GM12865 (cell line): ENCODE measurements at places on chromosomes 4 and X.

GRCh38 chrX:43644124-43644701 lies 11.9 kb upstream of the MAOA start:
- DNase-seq: no peak

DNA sequence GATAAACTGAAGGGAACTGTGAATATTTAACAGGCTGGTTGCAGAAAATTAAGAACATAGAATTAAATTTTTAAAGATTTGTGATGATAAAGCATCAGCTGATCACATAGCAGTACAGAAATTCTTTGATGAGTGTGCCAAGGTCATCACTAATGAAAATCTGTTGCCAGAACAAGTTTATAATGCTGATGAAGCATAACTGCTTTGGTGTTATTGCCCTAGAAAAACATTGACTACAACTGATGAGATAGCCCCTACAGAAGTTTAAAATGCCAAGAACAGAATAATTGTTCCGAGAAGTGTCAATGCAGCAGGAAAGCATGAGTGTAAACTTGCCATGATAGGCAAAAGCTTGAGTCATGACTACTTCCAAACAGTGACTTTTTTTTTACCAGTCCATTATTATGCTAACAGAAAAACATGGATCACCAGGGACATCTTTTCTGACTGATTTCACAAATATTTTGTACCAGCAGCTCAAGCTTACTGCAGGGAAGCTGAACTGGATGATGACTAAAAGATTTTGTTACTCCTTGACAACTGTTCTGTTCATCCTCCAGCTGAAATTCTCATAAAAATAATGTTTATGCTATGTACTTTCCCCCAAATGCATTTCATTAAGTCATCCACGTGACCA lies 1136.6 kb downstream of the FAT4 start:
- no peak for DNase-seq

DNA sequence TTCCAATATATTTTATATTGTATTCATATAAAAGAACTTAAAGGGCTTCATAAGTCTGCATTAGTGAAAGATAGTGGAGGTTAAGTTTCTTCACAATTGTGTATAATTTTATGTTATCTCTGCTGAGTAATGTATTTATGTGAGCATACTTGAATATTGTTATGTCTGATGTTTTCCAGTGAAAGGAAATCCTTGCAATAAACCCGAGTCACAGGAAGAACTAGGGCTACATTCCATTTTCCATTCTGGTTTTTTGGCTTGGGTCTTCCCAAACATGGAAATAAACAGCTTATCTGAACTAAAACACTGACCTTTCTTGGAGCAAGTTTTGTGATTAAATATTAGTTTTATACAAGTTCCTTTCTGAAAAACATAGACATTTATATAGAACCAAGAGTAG lies 231.3 kb upstream of the GPRIN3 start:
- no peak for DNase-seq

GRCh38 chr4:61877266-61877665 lies 677.1 kb downstream of the ADGRL3 start:
- no peak for DNase-seq

GRCh38 chr4:87620491-87620890 lies 12.2 kb downstream of the DSPP start:
- DNase-seq: no peak

- DNase-seq: no peak
Measured at GRCh38 chr4:61841714-61842113, 641.6 kb downstream of the ADGRL3 start.

DNA sequence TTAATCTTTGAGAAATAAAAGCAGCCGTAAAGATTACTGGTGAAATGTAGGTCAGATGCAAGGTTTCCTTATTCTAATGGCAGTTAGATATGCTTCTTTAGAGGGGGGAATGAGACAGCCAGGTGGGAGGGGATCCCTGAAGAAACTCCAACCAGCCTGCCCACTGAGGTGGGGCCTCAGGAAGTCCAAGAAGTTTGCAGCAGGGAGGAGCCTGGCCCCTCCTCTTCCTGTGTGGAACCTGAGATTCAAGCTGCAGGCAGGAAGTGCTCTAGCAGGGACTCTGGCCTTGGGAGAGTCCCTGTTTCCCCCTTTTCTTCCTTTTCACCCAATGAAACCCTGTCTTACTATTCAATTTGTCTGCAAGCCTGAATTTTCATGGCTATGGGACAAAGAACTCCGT lies 101.4 kb upstream of the SLITRK2 start:
- no peak for DNase-seq

DNA sequence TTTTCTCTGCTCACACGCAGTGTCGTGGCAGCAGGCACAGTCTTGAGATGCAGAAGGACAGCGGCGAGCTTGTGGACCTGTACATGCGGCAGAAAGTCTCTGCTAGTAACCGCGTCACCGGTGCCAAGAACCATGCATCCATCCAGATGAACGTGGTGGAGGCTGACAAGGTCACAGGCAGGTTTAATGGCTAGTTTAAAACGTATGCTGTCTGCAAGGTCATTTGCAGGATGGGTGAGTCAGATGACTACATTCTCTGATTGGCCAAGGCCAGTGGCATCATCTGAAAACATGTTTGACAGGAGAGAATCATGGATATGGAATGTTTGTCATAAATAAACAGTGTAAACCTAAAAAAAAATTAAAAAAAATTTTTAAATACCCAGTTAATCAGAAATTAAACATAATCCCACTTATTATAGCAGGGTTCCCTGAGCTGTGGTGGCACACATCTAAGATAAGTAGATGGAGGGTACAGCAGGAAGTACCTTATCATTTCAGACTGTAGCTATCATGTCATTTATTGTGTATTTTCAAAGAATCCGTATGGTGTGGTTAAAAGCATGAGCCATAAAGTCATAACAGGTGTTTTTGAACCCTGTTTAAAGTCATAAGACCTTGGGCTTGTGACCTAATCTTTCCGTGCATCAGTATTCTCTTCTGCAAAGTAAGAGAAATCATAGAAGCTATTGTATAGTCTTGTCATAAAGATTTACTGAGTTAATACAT lies 7.5 kb upstream of the BMP2K start:
- DNase-seq: no peak
